IMR-90 (cell line): ENCODE measurements at places on chromosomes 3 and 15. TPM values are rescaled to one million over a fixed set of nuclear protein-coding genes. Genes with fewer than 3 reads are reported as not detected.
A peak's percentile ranks its signal among the peaks of the same experiment; 100 is the strongest.

DNA sequence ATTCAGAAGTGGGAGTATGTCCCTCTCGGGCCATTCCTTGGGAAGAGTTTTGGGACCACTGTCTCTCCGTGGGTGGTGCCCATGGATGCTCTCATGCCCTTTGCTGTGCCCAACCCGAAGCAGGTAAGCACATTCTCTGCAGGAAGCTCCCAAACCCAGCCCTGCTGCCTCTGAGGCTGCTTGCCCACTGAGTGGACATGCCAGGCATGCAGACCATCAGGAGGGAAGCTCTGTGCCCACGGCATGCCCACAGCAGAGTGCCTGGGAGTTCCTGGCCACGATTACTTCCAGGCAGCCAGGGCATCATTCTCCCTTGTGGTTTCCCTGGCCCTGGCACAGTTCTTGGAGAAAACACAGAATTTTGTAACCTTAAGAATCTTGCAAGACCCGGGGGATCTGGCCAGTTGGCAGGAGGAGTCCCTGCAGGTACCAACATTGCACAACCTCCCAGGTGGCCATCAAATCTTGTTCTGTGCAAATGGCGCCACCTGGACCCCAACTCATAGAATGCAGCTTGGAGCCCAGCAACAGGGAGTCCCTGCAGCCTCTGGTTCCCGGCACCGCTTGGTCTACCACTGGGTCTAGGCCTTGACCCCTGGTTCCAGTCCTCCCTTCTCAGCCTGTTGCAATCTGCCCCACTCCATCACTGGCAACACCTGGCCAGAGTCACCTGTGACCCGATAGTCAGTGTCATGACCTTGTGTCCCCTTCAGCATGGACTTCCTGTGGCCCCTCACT is 20.4 kb downstream of the FAH start:
- peak; percentile 52 for DNase-seq
- no peak overlapping the region for H3K27ac ChIP-seq

NPAP1 gene
- not detected in 2 replicates for total RNA-seq

- no peak overlapping the region for H3K27ac ChIP-seq
- no peaks in the 10 kb centered on the region for H3K27me3 ChIP-seq
- DNase-seq, result peak; percentile 34
These were observed 25.6 kb upstream of the NLGN1 start for GRCh38 chr3:173371848-173372487.

CPN2 gene
- not detected in 2 replicates for total RNA-seq

DNA sequence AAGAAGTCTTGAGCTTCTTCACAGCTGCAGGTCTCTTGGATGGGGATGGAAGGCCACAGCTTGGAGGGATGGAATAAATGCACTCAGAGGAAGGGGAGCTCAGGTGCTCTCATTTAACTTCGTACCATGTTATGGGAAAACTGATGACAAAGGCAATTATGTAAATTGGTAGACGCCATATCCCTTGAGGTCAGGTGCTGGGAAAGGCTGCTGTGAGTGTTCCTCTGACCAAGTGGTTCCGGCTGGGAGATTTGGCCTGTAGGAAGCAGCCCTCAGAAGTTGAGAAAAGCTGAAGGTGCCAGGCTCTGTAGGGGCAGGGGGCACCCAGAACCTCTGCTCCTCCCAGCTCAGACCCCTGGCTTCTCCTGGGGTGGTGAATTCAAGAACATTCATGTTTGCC is 47.1 kb downstream of the FAH start:
- H3K27me3 ChIP-seq, result peaks cover 25% of the 10 kb centered on the region
- DNase-seq, result no peak
- no peak overlapping the region for H3K27ac ChIP-seq

- DNase-seq, result peak; percentile 86
- no peaks in the 10 kb centered on the region for H3K4me1 ChIP-seq
- no peaks in the 10 kb centered on the region for H3K36me3 ChIP-seq
- no peaks in the 10 kb centered on the region for H3K27me3 ChIP-seq
These were observed 365.3 kb upstream of the KCNMB2 start for GRCh38 chr3:178170698-178171535.

ROPN1 gene
- total RNA-seq, result 0.18 TPM in 1 of 2 replicates, not detected in the other

- peak overlapping the region; percentile 44; the same call in 1 of the 2 replicates for H3K27ac ChIP-seq
- peaks cover 11% of the 10 kb centered on the region for H3K4me1 ChIP-seq
- H3K4me3 ChIP-seq, result no peak overlapping the region
- no peaks in the 10 kb centered on the region for H3K36me3 ChIP-seq
These were observed 62.6 kb upstream of the SLC2A2 start for GRCh38 chr3:171088964-171089754.

DNA sequence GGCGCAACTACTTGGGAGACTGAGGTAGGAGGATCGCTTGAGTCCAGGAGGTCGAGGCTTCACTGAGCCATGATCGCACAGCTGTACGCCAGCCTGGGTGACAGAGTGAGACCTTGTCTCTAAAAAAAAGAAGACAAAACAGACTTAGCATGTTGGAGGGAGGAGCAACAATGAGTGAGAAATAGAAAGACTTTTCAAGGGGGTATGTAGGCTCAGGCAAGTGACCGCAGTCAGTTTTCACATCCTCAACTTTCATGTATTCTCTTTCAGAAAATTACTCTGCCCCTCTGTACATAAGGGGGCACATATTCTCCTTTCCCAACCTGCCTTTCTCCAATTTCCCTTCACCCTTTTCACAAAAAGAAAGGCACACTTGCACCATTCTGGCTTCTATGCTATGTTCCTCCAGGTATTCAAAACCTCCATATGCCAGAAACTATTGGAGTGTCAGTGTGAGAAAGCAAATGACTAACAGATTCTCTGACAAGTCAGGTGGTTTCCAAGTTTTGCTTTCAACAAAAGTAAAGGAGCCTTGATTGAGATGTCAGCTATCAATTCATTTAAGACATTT is 7.6 kb downstream of the NSUN3 start:
- H3K36me3 ChIP-seq, result peaks cover 6% of the 10 kb centered on the region
- no peak overlapping the region for H3K4me3 ChIP-seq
- H3K4me1 ChIP-seq, result no peaks in the 10 kb centered on the region; the same call in 1 of the 2 replicates
- no peak for DNase-seq
- no peak overlapping the region for H3K27ac ChIP-seq

- DNase-seq, result no peak
- H3K4me1 ChIP-seq, result no peaks in the 10 kb centered on the region
- no peak overlapping the region for H3K4me3 ChIP-seq
- H3K27me3 ChIP-seq, result no peaks in the 10 kb centered on the region; the same call in 1 of the 2 replicates
- no peak overlapping the region for H3K27ac ChIP-seq
These were observed 15.9 kb upstream of the SPTSSB start for GRCh38 chr3:161386991-161387770.

CCDC13 gene
- total RNA-seq, result 0.18 and 0.28 TPM in 2 replicates

DNA sequence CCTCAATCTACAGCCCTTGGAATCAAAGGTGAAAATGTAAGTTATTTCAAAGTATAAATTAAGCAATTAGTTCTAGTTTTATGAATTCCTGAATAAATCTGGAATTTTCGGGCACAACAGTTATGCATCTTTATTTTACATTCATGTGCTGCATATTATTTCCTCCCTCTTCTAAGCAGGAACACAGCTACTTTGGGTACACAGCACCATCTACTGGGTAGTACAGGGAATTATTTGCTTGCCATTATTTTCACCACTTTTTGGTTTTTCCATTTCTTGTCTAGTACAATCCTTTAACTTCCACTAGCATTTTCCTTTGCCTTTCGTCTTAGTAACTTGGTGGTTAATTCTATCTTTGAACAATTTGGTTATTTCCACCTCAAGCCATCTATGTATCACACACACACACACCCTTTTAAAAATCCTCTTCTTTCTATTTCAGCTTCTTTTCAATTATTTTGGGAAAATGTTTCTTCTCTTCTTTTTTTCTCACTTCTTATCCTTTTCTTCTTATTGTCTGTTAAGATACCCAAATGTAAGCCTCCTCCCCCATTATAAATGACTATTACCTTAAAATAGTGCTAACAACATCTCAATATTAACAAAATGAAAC is 451.0 kb downstream of the MFSD1 start:
- H3K4me1 ChIP-seq, result no peaks in the 10 kb centered on the region
- no peak overlapping the region for H3K27ac ChIP-seq
- DNase-seq, result peak; percentile 41
- H3K27me3 ChIP-seq, result peaks cover 4% of the 10 kb centered on the region; the same call in 1 of the 2 replicates
- no peak overlapping the region for H3K4me3 ChIP-seq

SERF2 gene
- total RNA-seq, result 157 and 526 TPM in 2 replicates

DNA sequence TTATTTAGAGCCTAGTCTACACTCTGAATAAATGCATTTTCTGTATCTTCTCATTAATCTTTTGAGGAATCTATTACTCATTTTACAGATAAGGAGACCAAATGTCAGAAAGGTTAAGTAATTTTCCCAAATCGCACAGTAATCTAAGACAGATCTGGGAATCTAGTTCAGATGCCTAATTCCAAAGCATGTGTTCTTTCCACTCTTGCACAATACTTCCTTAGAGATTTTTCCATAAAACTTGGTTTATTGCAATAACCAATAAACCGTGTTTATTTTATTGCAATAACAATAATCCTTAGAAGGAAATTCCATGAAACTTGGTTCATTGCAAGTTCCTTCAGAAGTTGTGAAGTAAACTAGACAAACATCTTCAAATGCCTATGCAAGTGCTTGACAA is 17.4 kb upstream of the COL8A1 start:
- no peaks in the 10 kb centered on the region for H3K27me3 ChIP-seq
- peak; percentile 43 for DNase-seq
- H3K4me1 ChIP-seq, result peaks cover 8% of the 10 kb centered on the region
- H3K4me3 ChIP-seq, result no peak overlapping the region

- no peak for DNase-seq
- H3K27ac ChIP-seq, result no peak overlapping the region
- peaks cover 33% of the 10 kb centered on the region for H3K36me3 ChIP-seq
These were observed 109.3 kb downstream of the OXNAD1 start for GRCh38 chr3:16374047-16374934.

DNA sequence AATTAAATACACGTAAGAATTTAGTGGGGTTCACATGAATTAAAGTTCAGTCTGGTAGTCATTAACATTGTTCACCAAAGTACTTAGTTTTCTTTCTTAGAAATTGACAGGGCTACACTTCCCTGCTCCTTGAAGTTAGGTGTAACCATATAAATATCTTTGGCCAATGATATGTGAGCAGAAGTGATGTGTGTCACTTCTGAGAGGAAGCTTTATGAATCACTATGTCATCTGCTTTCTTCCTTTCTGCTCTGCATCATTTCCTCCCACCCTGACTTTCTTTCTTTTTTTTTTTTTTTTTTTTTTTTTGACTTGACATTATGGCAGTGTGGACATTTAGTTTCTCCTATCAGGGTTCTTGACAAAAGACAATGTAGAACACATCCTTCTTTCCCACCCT is 156.2 kb upstream of the COL8A1 start:
- H3K4me3 ChIP-seq, result no peak overlapping the region
- no peaks in the 10 kb centered on the region for H3K36me3 ChIP-seq
- no peak overlapping the region for H3K27ac ChIP-seq
- H3K27me3 ChIP-seq, result no peaks in the 10 kb centered on the region

DNA sequence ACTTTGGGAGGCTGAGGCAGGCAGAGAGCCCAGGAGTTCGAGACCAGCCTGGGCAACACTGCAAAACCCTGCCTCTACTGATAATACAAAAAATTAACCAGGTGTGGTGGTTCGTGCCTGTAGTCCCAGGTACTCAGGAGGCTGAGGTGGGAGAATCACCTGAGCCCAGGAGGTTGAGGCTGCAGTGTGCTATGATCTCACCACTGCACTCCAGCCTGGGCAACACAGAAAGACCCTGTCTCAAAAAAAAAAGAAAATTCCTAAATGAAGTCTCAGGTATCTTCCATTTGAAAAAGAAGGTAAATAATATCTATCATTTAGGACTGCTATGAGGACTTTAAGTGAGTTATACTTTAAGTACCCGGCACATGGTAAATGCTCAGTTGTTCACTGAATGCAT is 2.9 kb downstream of the SMARCC1 start:
- H3K4me3 ChIP-seq, result no peak overlapping the region
- H3K27ac ChIP-seq, result no peak overlapping the region
- H3K36me3 ChIP-seq, result peaks cover 3% of the 10 kb centered on the region; the same call in 1 of the 2 replicates
- peaks cover 2% of the 10 kb centered on the region for H3K4me1 ChIP-seq

- no peaks in the 10 kb centered on the region; the same call in 1 of the 2 replicates for H3K27me3 ChIP-seq
- H3K4me1 ChIP-seq, result no peaks in the 10 kb centered on the region
- H3K27ac ChIP-seq, result no peak overlapping the region
- DNase-seq, result no peak
- H3K36me3 ChIP-seq, result no peaks in the 10 kb centered on the region
These were observed 70.8 kb downstream of the GPR156 start for GRCh38 chr3:120214176-120214575.

DNA sequence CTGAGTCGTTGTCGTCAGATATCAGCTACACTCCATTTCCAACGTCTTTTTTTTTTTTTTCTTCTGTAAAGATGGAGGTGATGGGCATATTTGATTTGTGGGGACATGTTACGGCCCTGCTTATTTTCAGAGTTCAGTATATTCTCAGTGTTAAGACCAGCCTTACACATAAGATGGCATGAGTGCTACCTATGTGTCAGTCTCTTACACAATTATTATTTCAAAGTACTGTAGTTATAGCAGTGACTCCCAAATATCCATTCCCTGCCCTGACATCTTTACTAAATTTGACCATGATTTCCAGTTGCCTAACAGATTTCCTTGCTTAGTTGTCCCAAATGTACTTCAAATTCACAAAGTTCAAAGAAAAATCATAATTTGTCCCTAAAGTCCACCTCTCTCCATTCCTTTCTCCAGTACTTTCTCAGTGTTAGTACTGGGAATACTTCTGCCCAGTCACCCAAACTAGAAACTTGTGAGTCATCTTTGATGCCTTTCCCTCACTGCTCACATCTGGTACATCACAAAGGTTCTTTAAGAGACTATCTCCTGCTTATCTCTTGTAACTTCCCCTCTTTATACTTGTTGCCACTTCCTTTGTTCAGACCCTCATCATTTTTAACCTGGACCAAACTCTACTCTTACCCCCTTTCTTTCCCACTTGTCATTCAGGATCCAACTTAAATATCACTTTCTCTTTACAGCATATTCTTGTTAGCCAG is 67.0 kb downstream of the ZNF609 start:
- H3K27ac ChIP-seq, result no peak overlapping the region
- H3K27me3 ChIP-seq, result no peaks in the 10 kb centered on the region
- peaks cover 5% of the 10 kb centered on the region for H3K36me3 ChIP-seq

GRCh38 chr3:46027736-46028397 is 584 bp upstream of the XCR1 start:
- no peak overlapping the region for H3K4me3 ChIP-seq
- no peak for DNase-seq
- H3K4me1 ChIP-seq, result no peaks in the 10 kb centered on the region
- H3K27ac ChIP-seq, result no peak overlapping the region
- peaks cover 5% of the 10 kb centered on the region for H3K27me3 ChIP-seq

SI gene
- total RNA-seq, result not detected in 2 replicates

- H3K4me3 ChIP-seq, result no peak overlapping the region
- no peaks in the 10 kb centered on the region for H3K27me3 ChIP-seq
- H3K4me1 ChIP-seq, result no peaks in the 10 kb centered on the region
- no peak for DNase-seq
- peaks cover 2% of the 10 kb centered on the region for H3K36me3 ChIP-seq
These were observed 19.2 kb downstream of the CHCHD6 start for GRCh38 chr3:126723237-126723636.

GRAMD2A gene
- under 0.01 and 0.18 TPM in 2 replicates for total RNA-seq

- H3K27ac ChIP-seq, result no peak overlapping the region
- H3K4me3 ChIP-seq, result no peak overlapping the region
- no peaks in the 10 kb centered on the region for H3K27me3 ChIP-seq
- DNase-seq, result no peak
- peaks cover 2% of the 10 kb centered on the region; the same call in 1 of the 2 replicates for H3K36me3 ChIP-seq
These were observed 70.7 kb downstream of the RIOX2 start for GRCh38 chr3:97901313-97902248.

SNTN gene
- not detected in 2 replicates for total RNA-seq

- no peak for DNase-seq
- no peak overlapping the region for H3K27ac ChIP-seq
- H3K4me3 ChIP-seq, result no peak overlapping the region
- H3K4me1 ChIP-seq, result no peaks in the 10 kb centered on the region
- H3K27me3 ChIP-seq, result no peaks in the 10 kb centered on the region
These were observed 318.1 kb downstream of the FOXP1 start for GRCh38 chr3:71265365-71265915.

ASB14 gene
- total RNA-seq, result not detected in 2 replicates
